Fibroblast of skin of left biceps (primary cell): ENCODE measurements at places on chromosomes 12 and 14.

DNA sequence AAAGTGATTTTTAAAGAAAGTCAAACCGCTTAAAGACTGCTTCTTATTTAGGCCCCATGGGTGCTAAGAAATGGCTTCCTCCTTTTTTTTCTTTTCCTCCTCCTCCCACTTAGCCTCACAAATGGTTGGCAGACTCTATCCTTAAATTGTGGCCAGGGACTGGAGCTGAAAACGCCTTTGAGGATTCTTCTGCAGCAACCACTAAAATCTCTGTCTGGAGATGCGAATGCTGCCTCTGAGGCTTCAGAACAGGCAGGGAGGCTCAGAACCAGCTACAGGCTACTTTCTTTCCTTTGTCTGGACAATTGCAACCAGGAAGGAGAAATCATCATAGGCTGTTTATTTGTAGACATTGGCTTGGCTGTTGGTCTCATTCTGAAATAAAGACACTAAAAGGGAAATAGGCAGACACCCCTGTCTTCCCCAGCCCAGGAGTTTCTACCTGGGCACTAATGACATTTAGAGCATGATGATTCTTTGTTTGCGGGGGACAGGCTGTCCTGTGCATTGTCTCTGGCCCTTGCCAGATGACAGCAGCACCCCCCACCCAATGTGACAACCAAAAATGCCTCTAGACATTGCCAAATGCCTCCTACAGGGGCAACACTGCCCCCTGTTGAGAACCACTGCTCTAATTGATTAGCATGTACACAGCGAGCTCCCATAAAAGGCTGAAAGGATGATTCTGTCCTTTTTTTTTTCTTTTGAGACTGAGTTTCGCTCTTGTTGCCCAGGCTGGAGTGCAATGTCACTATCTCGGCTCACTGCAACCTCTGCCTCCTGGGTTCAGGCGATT, 50.3 kb downstream of the MAP1LC3B2 start:
- DNase-seq: no peak

GRCh38 chr12:38915429-38916182, 10.2 kb upstream of the CPNE8 start:
- DNase-seq: no peak

GRCh38 chr12:11798856-11799501, 149.5 kb downstream of the ETV6 start:
- DNase-seq: peak; percentile 90

DNA sequence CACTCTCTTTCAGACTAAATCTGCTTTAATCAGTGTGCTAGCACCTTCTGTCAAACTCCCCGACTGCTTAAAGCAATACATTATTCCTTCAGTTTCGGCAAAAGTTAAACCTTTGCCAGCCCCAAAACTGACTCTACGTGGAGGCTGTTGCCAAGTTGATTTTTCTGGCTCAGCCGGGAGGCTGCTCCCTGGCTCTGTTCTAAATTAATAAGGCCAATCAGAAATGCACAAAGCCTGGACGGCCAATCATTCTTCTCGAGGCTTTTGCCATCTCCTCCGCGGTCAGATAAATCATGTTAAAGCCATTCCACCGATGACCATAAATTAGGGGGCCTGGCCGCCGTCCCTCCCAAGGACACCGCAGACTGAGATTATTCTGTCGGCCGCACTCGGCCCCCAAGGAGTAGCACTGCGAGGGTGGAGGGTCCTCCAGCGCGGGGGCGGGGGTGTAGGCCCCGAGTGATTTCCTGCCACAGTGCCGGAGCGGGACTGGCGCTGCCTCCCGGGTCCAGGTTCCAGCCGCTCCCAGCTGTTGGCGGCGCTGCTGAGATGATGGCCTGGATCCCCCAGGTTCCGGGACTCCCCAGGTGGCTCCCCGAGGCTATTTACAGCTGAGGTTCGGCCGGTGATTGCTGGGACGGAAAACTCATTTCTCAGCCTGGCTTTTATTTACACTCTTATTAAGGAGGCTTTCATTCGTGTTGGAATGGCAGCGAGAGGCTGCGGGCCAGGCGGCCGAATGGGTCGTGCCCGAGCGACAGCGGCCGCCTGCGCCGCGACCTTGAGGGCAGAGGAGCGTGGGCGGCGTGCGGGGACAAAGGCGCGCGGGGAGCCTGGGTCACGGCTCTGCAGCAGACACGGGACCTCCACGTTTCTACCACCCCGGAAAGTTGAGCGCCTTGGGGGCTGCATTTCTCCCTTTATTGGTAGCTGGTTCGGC, 165.1 kb downstream of the MON2 start:
- DNase-seq: peak; percentile 93

GRCh38 chr12:131607658-131608447, 103.0 kb upstream of the SFSWAP start:
- no peak for DNase-seq

- peak; percentile 59 for DNase-seq
Measured at GRCh38 chr14:102951799-102952198, 29.3 kb downstream of the AMN start.

GRCh38 chr12:66516133-66516532, 162.7 kb downstream of the GRIP1 start:
- peak; percentile 20 for DNase-seq

GRCh38 chr14:58878439-58879139, 240.8 kb downstream of the DACT1 start:
- no peak for DNase-seq

DNA sequence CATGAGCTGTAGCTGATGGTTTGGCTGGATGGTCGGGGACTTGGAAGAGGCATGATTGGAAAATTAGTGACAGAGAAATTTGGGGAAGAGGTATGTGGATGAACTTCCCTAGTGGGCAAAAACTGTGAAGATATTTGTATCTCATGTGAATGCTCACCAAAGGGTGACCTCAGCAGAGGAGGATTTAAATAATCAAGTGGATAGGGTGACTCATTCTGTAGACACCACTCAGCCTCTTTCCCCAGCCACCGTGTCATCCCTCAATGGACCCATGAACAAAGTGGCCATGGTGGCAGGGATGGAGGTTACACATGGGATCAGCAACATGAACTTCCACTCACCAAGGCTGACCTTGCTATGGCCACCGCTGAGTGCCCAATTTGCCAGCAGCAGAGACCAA, 60.8 kb upstream of the KRAS start:
- DNase-seq: no peak

- DNase-seq: no peak
Measured at GRCh38 chr12:43336962-43337555, 214.9 kb downstream of the ADAMTS20 start.

DNA sequence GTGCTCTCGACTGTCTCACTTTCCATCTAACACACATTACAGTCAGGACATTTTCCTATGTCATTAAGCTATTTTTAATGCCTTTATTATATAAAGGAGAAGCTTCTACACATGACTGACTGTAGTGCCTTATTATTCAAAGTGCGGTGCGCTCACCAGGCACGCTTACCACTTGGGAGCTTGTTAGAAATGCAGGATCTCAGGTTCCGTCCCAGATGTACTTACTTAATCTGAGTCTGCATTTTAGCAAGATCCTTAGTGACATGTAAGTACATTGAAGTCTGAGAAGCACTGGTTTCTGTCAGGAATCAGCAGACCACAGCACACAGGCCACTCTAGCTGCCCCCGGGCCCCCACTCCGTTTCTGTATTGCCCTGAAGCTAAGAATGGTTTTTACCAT, 44.7 kb upstream of the MDM1 start:
- no peak for DNase-seq
